ENCODE measurements at places on chromosomes 12 and 14. TPM values are rescaled to one million over a fixed set of nuclear protein-coding genes. Genes with fewer than 3 reads are reported as not detected.

- peak overlapping the region; percentile 64 for H3K27ac ChIP-seq
- H3K4me1 ChIP-seq = peaks cover 25% of the 10 kb centered on the region
- no peak for DNase-seq
- H3K36me3 ChIP-seq = no peaks in the 10 kb centered on the region
These were observed 1.1 kb upstream of the NUDT4 start for GRCh38 chr12:93376436-93377251.

DNA sequence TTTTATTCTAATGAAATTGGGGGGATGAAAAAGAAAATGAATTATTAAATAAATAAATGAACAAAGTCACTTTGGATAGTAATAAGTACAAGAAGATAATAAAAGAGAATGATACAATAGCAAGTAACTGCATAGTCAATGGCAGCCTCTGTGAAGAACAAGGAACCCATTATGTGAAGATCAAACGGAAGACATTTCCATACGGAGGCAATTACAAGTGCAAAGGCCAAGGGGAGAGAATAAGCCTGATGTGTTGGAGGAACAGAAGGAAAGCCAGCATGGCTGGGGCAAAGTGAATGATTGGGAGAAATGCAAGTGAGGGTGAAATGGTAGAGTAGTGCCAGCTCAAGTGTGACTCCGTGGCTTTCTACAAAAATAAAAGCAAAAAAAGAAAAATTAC, 43.9 kb upstream of the CHPT1 start:
- no peaks in the 10 kb centered on the region for H3K36me3 ChIP-seq
- H3K27me3 ChIP-seq = no peaks in the 10 kb centered on the region
- DNase-seq = no peak
- no peak overlapping the region for H3K4me3 ChIP-seq
- no peak overlapping the region for H3K27ac ChIP-seq
- H3K4me1 ChIP-seq = no peaks in the 10 kb centered on the region

GRCh38 chr12:121789233-121789781, 4.2 kb downstream of the RHOF start:
- H3K4me3 ChIP-seq = peak overlapping the region; percentile 79
- H3K27ac ChIP-seq = peak overlapping the region; percentile 97
- peaks cover 78% of the 10 kb centered on the region for H3K4me1 ChIP-seq
- DNase-seq = peak; percentile 71
- peaks cover 8% of the 10 kb centered on the region for H3K36me3 ChIP-seq

- H3K27ac ChIP-seq = no peak overlapping the region
- peak overlapping the region; percentile 37 for H3K4me3 ChIP-seq
- no peaks in the 10 kb centered on the region for H3K36me3 ChIP-seq
- DNase-seq = peak; percentile 3
- peaks cover 95% of the 10 kb centered on the region for H3K4me1 ChIP-seq
These were observed 1044.8 kb downstream of the BCL11B start for GRCh38 chr14:98227000-98227726.

Gene CMA1
- total RNA-seq = not detected

Measured in CD8-positive, alpha-beta memory T cell (primary cell).